IMR-90 (cell line): ENCODE measurements at places on chromosomes 12 and 14.

GRCh38 chr12:105164068-105164467, 56.5 kb downstream of the WASHC4 start:
- no peak for DNase-seq

- DNase-seq: no peak
These were observed 42.5 kb downstream of the ZFYVE26 start for GRCh38 chr14:67773844-67774377.

DNA sequence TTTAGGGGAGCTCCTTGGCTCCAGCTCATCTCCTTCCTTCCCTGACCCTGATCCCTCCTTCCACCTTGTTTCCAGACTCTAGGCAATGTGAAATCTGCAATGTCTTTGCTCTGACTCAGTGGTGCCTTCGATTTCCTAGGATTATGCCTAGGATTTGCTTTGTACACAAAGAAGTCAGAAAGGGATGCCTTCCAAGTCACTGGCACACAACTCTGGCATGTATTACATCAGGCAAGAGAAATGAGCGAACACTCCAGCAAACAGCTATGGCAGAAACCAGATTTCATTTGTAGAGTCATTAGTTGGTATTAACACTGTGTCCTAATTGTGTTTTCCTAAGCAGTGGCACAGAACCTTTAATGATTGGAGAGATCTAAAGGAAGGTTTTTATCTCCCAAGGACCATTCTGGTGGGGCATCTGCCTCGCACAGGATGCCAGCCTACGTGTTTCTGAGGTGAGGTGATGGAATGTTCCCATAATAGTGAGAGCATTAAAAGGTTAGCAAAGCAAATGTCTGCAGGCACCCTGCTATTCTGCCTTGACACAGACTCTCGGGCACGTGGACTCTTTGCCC, 84.9 kb downstream of the WSCD2 start:
- DNase-seq: no peak

GRCh38 chr12:123050331-123050831, 69.9 kb downstream of the ARL6IP4 start:
- peak; percentile 75 for DNase-seq

- DNase-seq: no peak
These were observed 167.5 kb downstream of the BRMS1L start for GRCh38 chr14:35993684-35993960.

DNA sequence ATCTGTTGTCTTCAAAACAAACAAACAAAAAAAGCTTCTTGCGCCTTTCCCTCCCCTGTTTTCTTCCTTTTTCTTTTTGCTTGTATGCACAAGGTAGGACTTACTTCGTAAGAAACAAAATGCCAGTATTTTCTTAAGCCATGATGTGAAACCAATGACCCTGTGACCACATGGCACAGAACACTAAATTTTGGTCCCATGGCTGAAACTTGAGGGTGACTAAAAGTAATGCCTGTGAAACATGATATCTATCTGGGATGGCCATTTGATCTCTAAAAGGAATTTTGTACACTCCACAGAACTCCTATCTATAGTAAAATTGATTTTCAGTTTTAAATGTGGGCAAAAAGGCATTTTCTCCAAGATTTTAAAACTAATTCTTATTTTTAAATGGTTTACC, 63.6 kb downstream of the PAPOLA start:
- DNase-seq: no peak

DNA sequence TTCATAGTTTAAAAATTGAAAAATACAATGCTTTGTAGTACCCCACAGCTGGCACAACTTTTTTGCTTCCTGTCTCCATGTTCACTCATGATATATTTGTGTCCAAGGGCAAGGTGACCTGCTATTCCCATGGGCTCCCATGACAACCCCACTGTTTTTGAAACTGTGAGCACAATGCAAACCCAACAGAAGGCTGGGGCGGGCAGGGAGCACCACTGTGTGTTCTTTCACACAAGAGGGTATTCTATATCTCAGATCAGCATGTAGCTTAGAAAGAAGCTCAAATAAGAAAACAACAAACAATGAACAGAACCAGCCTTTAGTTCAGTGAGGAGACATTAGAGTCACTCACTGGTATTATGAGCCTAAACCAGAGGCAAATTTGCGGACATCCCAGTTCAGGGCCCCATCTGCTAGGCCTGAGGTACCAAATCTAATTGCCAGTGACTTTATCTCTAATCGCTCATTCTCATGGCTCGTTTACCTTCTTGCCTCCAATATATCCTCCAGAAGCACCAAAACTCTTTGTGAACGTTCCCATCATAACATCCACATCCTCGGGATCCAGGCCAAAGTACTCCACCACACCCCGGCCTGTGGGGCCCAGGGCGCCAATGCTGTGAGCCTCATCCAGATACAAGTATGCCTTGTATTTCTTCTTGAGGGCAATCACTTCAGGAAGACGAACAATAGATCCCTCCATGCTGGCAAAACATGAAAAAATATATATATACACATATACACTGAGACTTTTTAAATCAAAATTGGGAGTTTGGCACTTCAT, 56.4 kb upstream of the ISM2 start:
- no peak for DNase-seq

- DNase-seq: no peak
These were observed 25.0 kb upstream of the NR1H4 start for GRCh38 chr12:100448656-100449055.

GRCh38 chr14:87940382-87940781, 52.6 kb downstream of the GALC start:
- DNase-seq: no peak

GRCh38 chr12:15932971-15933370, 21.8 kb downstream of the DERA start:
- no peak for DNase-seq

DNA sequence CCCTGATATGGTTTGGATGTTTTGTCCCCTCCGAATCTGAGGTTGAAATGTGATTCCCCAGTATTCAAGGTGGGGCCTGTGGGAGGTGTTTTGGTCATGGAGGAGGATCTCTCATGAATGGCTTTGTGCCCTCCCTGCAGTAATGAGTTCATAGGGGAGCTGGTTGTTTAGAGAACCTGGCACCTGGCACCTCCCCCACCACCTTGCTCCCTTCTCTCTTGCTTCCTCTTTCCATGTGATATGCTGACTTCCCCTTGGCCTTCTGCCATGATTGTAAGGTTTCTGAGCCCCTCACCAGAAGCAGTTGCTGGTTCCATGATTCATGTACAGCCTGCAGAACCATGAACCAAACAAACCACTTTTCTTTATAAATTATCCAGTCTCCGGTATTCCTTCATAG, 32.6 kb downstream of the CD163L1 start:
- no peak for DNase-seq

- peak; percentile 62 for DNase-seq
These were observed 130.1 kb downstream of the SPTSSA start for GRCh38 chr14:34331728-34332623.

DNA sequence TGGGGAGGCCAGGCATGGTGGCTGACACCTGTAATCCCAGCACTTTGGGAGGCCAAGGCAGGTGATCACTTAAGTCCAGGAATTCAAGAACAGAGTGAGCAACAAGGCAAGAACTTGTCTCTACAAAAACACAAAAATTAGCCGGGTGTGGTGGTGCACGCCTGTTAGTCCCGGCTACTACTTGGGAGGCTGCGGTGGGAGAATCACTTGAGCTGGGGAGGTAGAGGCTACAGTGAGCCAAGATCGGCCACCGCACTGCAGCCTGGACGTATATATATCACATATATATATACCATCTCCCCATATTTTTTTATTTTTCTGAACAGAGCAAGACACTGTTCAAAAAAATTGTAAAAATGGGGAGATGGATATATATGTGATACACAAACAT, 19.5 kb downstream of the CKAP4 start:
- DNase-seq: no peak

GRCh38 chr12:46492471-46493085, 120.0 kb upstream of the SLC38A2 start:
- DNase-seq: peak; percentile 97

DNA sequence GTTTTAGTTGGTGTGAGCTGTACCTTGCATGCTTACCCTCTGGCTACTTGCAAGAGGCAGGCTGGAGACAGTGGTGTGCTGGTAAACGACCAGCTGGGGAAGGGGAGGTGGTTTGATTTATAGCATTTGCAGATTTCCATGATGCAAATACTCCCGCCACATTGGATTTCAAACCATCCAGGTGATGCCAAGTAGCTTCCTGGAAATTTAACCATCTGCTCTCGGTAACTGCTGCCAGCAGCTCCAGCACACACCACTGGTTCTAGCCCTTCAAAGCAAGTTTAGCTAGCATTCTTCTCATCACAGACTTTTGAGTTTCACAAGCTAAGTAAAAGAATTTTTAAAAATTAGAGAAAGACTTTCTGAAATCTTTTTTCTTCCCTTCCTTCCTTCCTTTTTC, 104.5 kb upstream of the AMIGO2 start:
- DNase-seq: no peak

- DNase-seq: no peak
These were observed 54.6 kb upstream of the USP44 start for GRCh38 chr12:95605875-95606274.

- no peak for DNase-seq
These were observed 1045.6 kb downstream of the BCL11B start for GRCh38 chr14:98226411-98226810.

DNA sequence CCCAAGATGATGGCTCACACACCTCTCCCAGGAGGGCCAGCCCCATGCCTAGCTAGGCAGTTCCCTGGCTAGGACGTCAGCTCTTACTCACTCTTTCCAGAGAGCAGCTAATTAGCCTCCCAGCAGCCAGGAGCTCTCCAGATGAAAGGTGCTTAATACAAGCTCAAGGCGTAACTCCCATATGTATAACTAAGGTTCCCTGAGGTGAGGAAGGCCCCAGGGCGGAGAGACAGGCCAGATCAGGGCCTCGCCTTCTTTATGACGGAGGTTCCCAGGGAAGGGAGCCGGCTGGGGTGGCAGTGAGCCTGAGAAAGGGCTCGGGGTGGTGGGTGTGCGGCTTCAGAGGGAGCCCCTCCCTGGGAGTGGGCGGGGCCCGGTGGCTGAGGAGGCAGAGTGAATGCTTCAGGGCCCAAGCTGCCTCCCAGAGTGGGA, 26.4 kb upstream of the ZFP36L1 start:
- peak; percentile 66 for DNase-seq

- DNase-seq: no peak
These were observed 75.3 kb downstream of the ITPK1 start for GRCh38 chr14:93040443-93040842.

DNA sequence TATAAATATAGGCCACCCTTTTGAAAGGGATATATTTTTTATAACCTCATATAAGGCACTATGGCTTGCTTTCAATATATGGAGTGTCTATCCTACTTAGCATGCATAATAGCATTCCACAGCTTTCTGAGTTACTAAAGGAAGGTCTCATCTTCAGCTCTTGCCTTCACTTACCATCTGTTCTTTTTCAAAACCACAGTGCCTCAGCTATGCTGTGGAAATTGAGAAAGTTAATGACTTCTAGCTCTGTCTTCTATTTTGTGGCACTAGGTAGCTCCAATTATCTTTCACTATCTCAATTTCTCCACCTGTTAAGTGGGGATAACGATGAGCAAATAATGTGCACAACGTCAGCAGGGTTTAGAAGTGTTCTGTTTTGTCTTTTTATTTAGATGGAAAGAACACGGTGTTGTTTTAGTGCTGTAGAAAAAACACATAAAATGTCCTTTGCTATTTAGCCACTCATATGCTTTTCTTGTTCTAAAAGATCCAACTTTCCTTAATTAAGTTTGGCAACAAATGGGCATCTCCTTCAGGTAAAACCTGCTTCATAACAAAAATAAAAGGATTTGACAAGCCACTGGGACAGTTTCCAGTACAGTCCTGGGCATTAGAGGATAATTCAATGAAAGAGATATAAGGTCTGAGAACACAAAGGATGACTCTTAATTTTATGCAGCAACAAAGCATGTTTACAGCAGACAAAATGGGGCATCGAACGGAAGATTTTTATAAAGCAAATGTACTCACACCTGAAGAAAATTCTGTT, 462.0 kb upstream of the SYT1 start:
- no peak for DNase-seq

DNA sequence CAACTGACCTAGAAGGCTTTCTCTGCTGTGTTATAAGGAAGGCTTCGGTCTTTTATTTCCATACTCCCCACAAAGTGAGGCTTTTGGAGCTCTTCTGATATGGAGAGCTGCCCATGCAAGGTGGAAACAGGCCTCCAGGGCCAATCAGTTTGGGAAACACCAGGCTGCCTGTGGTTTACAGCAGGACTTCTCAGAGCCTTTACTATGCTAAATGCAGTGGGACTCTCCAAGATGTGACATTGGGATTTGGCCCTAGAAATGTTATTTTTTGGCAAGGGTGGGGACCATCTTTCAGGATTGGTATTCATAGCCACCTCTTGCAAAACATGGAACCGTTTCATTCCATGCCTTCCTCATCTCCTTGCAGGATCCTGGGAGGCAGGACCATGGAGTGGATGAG, 3.7 kb downstream of the ACACB start:
- no peak for DNase-seq

- no peak for DNase-seq
These were observed 30.2 kb upstream of the DYRK2 start for GRCh38 chr12:67618303-67618702.

DNA sequence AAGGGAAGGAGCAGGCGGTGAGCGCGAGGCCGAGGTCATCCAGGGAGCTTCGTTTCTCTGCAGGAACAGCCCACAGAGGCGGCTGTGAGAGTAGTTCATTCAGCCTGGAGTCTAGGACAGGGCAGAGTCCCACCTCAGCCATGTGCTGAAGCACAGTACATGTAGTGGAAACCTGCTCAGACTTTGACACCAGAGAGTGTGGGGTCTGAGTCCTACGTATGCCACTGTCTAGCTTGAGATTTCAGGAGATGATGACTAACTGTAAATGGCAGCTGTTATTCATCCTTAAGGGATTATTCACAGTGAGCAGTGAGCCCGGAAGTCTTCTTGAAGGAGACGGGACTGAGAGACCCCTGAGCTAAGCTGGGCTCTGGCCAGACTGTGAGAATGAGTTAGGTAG, 938 bp upstream of the SLC6A13 start:
- peak; percentile 68 for DNase-seq

- DNase-seq: no peak
These were observed 4.4 kb downstream of the ITGA7 start for GRCh38 chr12:55703288-55703687.

- no peak for DNase-seq
These were observed 123.3 kb downstream of the PAPOLA start for GRCh38 chr14:96625426-96625985.

- DNase-seq: no peak
These were observed 40.0 kb downstream of the NUAK1 start for GRCh38 chr12:106098691-106099200.

- DNase-seq: no peak
These were observed 70.5 kb downstream of the RGS6 start for GRCh38 chr14:72002731-72003130.

DNA sequence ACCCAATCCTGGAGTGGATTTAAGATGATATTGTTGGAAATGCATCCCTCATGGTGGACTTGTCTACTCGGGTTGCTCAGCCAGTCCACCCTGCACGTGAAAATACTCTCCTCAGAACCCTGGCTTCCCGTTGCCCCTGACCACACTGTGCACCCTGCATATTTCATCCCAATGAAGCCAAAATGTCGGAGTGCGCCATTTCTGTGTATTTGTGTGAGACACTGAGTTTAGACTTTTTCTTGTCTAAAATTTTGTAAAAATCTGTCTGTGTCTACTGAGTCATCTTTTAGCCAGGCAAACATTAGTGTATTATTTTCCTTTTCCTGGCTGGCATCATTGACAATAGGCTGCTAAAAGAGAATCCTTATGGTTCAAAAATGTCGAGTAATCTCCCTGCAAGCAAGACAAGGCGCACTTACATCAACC, 485 bp upstream of the PNMA1 start:
- peak; percentile 42 for DNase-seq

- DNase-seq: no peak
These were observed 120.0 kb downstream of the OTOGL start for GRCh38 chr12:80219345-80219744.

GRCh38 chr12:53951577-53952334, 2.9 kb upstream of the HOXC12 start:
- DNase-seq: no peak
